ENCODE measurements at places on chromosomes 16 and 17.

DNA sequence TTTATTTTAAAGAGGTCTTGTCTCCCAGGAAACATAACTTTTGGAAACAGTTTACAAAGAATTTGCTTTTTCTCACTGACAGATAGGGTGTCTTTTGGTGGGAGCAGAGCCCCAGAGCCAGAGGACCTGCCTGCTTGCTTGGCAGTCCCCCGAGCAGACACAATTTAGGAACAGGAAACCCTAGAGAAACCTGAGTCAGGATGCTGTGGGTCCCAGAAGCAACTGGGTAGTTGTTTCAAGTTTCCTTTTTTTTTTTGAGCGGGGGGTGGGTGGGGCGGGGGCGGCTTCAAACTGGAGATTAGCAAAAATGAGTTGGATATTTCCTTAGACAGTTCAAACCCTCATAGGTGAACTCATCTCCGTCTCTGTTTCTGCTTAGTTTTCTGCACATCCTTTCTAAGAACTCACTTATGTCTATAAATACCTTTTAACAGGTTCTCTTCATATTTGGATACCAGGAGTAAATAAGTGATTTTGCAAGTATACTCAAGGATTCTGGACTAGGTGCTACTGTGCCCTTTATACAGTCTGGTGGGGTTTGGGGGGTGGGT lies 135.1 kb downstream of the PRKCA start:
- no peak for DNase-seq

- DNase-seq = no peak
Measured at GRCh38 chr17:32494621-32495358, 8.0 kb downstream of the CDK5R1 start.

- no peak for DNase-seq
Measured at GRCh38 chr17:17982801-17983200, 10.1 kb downstream of the DRC3 start.

DNA sequence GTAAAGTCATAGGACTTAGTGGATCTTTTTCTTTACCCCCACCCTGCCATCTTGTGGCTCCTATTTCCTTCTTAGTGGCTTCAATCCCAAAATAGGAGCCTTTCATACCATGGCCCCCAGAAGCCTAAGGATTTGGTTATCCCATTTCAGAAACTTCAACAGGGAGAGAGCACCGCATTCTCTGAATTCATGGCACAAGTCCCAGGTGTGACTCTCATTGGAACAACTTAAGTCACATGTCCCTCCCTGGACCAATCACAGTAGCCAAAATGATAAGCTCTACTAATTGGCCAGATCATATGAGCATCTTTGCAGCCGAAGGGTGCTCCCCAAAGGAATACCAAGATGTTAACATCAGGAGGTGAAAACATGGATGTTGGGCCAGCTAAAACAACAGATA lies 43.2 kb downstream of the AXIN2 start:
- no peak for DNase-seq

- DNase-seq = no peak
Measured at GRCh38 chr17:630801-631200, 83.8 kb downstream of the VPS53 start.
